ENCODE measurements at places on chromosomes 4 and X. TPM values are rescaled to one million over a fixed set of nuclear protein-coding genes. Genes with fewer than 3 reads are reported as not detected.

MAGED4 gene
- total RNA-seq = not detected

GAGE12H gene
- total RNA-seq = not detected

BMX gene
- not detected for total RNA-seq

XK gene
- 0.29 TPM for total RNA-seq

CDS1 gene
- not detected for total RNA-seq

SPANXN3 gene
- total RNA-seq = not detected

SLITRK4 gene
- not detected for total RNA-seq

CISD2 gene
- total RNA-seq = 11.2 TPM

TRAPPC11 gene
- total RNA-seq = 36.8 TPM

GC gene
- total RNA-seq = not detected

YIPF7 gene
- not detected for total RNA-seq

WDR17 gene
- 0.38 TPM for total RNA-seq

CAPN6 gene
- not detected for total RNA-seq

MAP7D3 gene
- 5.6 TPM for total RNA-seq

SUPT20HL2 gene
- not detected for total RNA-seq

DGKK gene
- 9.7 TPM for total RNA-seq

BDH2 gene
- 12.1 TPM for total RNA-seq

IL1RAPL1 gene
- total RNA-seq = not detected

SSX1 gene
- total RNA-seq = not detected

UGT2B10 gene
- total RNA-seq = not detected

HPGD gene
- total RNA-seq = 12.0 TPM

PITX2 gene
- not detected for total RNA-seq

UGT2B11 gene
- total RNA-seq = not detected

RPL36A gene
- total RNA-seq = 88.0 TPM

NXF2B gene
- not detected for total RNA-seq

CFAP97 gene
- 25.7 TPM for total RNA-seq

P2RY10 gene
- 19.7 TPM for total RNA-seq

CABS1 gene
- not detected for total RNA-seq

TRIML2 gene
- total RNA-seq = not detected

PHKA2 gene
- total RNA-seq = 35.1 TPM

GSX2 gene
- total RNA-seq = not detected

IL1RAPL2 gene
- total RNA-seq = not detected

SHISA3 gene
- not detected for total RNA-seq

CFI gene
- not detected for total RNA-seq

PFKFB1 gene
- 0.75 TPM for total RNA-seq

NSG1 gene
- total RNA-seq = not detected

CSN1S1 gene
- not detected for total RNA-seq
